Kidney tubule cell (primary cell): ENCODE measurements at places on chromosomes 1 and 21.

DNA sequence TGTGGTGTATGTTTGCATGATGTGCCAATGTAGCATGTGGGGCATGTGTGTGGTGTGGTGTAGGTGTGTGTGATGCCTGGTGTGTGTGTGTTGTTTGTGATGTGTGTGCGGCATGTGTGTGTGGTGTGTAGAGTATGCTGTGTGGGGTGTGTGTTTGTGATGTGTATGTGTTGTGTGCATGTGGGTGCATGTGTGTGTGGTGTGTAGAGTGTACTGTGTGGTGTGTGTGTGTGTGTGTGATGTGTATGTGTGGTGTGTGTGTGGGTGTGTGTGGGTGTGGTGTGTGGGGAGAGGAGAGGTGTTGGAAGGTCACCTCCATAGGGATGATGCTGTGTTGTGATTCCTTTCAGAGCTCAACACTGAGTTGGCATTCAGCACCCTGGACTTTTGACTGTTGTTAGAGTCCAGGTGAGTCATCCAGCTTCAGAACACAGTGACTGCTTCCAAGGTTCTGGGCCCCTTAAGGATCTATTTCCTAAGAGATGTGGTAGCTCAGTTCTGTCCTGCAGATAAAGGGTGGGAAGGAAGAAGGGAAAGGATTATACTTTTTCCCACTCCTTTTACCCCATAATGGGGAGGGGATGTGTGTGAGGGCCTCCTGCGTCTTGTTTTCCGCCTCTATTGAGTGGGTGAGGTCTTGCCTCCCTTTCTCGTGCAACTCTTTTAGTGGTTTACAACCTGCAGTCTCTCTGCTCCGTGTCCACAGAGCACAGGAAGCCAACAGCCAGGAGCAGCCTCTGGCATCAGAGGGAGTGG is 47.6 kb downstream of the RHOU start:
- DNase-seq = peak; percentile 17

GRCh38 chr1:93613898-93614297 is 67.7 kb downstream of the BCAR3 start:
- no peak for DNase-seq

DNA sequence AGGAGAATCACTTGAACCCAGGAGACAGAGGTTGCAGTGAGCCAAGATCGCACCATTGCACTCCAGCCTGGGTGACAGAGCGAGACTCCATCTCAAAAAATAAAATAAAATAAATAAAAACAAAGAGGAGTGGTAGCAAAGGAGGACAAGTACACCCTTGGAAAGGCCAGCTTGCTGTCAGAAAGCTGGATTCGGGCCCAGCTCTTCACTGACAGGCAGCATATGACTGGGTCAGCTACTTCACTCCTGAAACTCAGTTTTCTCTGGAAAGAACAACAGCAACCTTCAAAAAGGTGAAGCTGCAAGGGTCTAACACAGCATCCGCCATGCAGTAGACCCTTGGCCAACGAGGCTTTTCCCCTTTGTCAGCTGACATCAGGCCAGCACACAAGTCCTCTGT is 156.0 kb upstream of the TIAM1 start:
- no peak for DNase-seq

DNA sequence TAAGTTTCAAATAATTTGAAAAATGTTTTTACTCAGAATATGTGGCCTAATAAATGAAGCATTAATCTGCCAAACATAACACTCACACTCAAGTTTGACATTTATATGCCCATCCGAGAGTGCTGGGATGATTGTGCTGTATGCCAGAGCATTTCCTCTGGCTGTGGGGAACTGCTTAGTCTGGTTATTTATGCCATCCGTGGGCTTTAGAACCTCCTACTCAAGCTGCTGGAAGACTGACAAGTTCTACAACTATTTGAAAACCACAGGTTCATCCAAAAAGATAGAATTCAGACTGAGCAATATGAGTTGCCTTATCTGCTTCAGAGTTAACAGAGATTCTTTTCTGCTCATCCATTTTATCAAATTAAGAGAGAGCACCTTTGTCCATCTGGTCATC is 25.9 kb downstream of the PCNX2 start:
- DNase-seq = peak; percentile 28

- peak; percentile 97 for DNase-seq
Measured at GRCh38 chr1:152167835-152168534, 9.0 kb upstream of the RPTN start.

DNA sequence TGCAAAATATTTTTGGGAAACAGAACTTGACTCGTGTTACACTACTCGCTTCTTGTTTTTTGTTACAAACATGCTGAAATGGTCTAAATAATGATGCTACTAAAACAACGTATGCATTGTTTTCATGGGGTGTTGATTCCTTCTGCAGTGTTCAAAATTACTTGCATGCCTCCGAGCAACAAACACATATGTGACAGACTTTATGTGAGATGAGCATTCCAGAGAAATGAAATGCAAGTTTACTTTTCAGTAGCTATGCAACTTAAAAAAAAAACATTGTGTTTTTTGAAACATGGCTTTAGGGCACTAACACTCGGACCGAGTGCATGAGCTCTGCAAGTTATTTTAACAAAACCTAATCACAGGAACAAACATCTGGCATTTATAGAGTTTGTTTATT is 84.8 kb downstream of the CAMTA1 start:
- no peak for DNase-seq

GRCh38 chr1:91777630-91778300 is 108.2 kb downstream of the TGFBR3 start:
- DNase-seq = no peak

DNA sequence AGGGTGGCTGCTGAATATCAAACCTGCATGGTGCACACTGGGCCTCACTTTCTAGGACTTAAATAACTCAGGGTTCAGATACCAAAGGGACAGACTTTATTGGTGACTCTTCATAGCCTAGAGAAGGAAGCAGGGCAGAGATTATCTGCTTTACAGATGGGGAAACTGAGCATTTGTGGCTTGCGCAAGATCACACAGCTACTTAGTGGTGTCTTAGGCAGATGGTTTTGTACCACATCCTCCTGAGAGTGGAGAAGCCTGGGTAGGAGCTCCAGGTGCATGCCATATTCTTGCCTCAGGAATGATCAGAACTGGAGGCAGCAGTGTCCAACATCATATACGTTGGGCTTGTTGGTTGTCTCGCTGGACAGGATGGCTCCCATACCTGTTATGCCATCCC is 6.8 kb upstream of the DPH2 start:
- DNase-seq = no peak

- peak; percentile 66 for DNase-seq
Measured at GRCh38 chr1:228082918-228083870, 686 bp downstream of the ARF1 start.

GRCh38 chr1:63775418-63776127 is 1.8 kb downstream of the ROR1 start:
- DNase-seq = no peak

- no peak for DNase-seq
Measured at GRCh38 chr21:15755125-15755524, 25.3 kb downstream of the USP25 start.

GRCh38 chr1:230787471-230787870 is 40.3 kb downstream of the CAPN9 start:
- DNase-seq = no peak

DNA sequence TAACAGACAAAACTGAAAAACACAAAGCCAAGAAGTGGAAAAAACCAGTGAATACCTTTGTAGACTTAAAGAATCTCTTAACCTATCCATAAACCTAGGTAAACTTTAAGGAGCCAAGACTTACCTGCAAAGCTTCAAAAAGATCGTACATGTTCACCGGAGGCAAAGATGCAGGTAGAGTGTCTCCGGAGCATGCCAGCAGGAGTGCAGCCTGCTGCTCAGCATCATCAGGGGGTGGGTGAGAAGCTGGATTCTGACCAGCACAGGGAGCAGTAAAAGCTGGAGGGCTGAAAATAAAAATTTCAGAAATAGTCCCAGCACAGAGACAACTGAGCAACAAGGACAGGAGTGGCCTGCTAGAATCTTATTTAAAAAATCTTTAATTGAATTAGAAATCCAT is 18.1 kb downstream of the TADA1 start:
- no peak for DNase-seq

DNA sequence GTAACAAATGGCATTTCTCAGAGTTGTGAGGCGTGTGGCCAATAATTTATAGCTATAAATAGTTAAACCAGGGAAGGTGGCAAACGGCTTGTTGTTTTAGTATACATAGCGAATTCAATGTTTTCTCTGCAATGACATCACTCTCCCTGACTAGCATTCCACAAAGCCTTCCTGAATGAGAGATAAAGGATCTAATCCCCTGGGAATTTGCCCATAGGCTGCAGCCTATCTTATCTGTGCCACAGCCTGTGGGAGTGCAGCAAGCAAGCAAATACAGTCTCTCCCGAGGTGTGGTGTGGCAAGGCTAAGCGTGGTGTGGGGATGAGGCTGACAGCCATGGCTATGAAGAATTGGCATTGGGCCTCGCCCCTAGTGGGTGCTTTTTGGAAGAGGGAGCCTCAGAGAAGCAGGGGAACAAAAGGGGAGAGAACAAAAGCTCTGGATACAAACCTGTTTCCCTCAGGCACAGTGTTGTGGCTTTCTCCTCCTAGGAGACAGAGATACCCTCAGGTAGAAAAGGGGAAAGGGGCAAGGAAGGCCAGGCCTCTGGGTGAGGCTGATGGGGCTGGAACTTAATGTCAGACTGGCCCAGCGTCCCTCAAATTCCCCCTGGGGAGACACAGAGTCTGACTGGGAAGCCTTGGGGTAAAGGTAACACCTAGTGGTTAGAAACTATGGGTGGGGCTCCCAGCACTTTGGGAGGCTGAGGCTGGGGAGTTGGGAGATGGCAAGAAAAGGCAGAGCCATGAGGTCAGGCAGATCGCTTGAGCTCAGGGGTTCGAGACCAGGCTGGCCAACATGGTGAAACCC is 8.9 kb downstream of the TAGLN2 start:
- peak; percentile 84 for DNase-seq

DNA sequence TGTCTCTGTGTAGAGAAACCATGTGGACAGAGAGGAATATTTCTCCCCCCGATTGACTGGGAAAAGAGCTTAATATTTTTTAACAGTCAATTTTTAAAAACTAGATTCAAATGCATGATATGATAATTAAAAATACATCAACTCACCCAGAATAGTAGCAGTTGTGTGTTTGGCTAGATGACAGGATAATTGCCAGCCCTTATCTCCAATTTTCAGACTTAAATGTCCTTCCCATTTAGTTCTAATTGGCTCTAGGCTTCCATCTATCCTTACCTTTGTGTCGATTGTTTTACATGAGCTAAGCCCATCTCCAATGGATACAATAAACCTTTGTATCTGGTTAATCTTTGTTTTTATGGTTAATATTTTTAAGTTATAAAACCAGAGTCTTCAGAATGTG is 23.9 kb upstream of the KIAA0040 start:
- DNase-seq = no peak

DNA sequence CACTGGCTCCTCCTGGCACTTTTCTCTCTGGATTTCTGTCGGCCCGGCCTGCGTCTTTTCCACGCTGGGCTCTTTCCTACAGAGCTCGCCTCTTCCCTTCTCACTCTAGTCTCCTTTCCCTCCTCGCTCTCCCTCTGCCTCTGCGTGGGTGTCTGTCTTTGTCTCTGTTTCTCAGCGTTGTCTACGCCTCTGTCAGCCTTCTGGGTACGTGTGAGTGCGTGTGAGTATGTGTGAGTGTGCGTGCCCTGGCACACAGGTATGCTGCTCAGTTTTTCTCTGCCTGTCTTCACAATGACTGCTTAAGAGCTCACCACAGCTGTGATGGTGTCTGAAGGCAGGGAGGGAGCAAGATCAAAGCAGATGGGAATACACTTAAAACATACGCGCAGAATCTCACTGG is 77.7 kb downstream of the KIRREL1 start:
- no peak for DNase-seq

DNA sequence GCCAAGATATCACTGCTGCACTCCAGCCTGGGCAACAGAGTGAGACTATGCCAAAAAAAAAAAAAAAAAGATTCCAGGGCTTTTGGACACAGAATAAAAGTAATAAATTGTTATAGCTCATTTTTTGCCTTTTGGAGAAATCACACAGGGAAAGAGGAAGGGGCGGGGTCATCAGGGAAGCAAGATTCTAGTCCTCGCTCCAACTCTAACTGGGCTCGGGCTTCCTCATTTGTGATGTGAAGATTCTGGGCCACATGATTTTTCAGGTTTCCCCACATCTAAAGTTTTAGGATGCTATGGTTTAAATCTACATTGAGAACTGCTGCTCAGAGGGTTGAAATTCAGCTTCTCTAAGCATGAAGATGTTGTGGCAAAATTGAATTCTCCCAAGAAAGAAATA is 179.3 kb upstream of the PLXNA2 start:
- DNase-seq = no peak

- no peak for DNase-seq
Measured at GRCh38 chr1:160459056-160459455, 58.7 kb downstream of the VANGL2 start.

DNA sequence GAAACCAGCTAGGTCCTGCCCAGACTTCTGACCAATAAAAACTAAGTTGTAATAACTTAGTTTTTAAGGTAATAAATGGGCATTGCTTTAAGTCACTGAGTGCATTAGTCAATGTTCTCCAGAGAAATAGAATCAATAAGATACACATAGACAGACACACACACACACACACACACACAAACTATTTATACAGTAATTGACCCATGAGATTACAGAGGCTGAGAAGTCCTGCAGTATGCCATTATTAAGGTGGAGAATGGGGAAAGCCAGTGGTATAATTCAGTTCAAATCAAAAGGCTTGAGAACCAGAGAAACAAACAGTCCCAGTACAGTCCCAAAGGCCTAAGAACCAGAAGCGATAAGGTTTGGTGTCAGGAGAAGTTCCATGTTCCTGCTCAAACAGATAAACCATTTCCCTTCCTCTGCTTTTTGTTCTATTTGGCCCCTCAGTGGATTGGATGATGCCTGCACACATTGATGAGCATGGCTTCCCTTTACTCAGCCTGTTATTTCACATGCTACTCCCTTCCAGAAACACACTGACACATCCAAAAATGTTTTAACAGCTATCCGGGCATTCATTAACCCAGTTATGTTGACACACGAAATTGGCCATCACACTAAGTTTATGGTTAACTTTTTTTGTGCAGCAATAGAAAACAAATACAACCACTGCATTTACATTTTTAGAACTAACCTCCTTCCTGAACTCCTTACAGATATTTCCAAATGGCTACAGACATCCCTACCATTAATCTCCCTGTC is 828.2 kb upstream of the NCAM2 start:
- DNase-seq = peak; percentile 27

DNA sequence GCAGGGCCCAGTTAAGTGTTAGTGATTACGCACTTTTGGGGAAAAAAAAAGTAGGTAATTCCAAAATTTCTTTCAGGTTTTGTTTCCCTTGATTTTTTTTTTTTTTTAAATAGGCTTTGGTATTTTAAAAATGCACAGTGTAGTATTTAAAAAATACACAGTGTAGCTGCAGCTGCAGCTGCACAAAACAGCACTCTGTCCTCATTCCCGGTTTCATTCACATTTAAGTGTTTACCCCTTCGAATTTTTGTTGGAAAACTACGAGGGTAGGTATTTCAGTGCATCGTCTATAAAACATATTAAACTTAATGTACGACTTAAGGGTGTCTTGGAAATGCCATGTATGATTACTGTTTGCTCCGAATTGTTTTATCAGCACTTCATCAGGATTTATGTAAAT is 3.4 kb downstream of the NEK7 start:
- DNase-seq = no peak
